ENCODE measurements at places on chromosomes 11 and 22.
A peak's percentile ranks its signal among the peaks of the same experiment; 100 is the strongest.

GRCh38 chr11:62472063-62472884 is 53.4 kb downstream of the SCGB1A1 start:
- DNase-seq = no peak

DNA sequence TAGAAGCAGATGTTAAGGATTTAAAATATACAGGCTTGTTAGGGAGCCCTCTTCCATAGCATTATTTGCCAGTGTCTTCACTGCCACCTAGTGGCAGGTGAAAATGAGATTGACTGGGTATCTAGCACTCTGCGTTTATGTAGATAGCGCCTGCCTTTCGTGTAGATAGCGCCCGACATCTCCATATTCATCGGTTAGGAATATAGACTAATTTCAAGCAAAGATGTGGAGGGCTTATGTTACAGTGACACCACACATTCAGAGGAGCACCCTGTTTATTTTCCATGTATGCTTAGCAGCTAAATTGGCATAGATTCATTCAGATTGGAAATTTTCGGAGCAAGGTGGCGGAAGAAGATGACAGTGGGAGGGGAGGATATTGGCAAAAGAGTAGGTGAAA is 72.0 kb downstream of the SLC5A12 start:
- peak; percentile 32 for DNase-seq

GRCh38 chr22:46047841-46048595 is 71.1 kb upstream of the WNT7B start:
- no peak for DNase-seq

- DNase-seq = no peak
These were observed 315.9 kb upstream of the CCDC90B start for GRCh38 chr11:83601914-83602527.

GRCh38 chr11:44808053-44808753 is 81.4 kb downstream of the TSPAN18 start:
- DNase-seq = no peak

GRCh38 chr11:114059278-114059983 is at the start of gene ZBTB16:
Gene ZBTB16 (plus strand): TSS chr11:114059711. CDS start chr11:114063301, 3,590 bp downstream.
- peak; percentile 38 for DNase-seq

- peak; percentile 83 for DNase-seq
These were observed 6.9 kb downstream of the MCAT start for GRCh38 chr22:43136255-43136654.

- no peak for DNase-seq
These were observed 1.5 kb downstream of the KIF18A start for GRCh38 chr11:28106353-28107043.

DNA sequence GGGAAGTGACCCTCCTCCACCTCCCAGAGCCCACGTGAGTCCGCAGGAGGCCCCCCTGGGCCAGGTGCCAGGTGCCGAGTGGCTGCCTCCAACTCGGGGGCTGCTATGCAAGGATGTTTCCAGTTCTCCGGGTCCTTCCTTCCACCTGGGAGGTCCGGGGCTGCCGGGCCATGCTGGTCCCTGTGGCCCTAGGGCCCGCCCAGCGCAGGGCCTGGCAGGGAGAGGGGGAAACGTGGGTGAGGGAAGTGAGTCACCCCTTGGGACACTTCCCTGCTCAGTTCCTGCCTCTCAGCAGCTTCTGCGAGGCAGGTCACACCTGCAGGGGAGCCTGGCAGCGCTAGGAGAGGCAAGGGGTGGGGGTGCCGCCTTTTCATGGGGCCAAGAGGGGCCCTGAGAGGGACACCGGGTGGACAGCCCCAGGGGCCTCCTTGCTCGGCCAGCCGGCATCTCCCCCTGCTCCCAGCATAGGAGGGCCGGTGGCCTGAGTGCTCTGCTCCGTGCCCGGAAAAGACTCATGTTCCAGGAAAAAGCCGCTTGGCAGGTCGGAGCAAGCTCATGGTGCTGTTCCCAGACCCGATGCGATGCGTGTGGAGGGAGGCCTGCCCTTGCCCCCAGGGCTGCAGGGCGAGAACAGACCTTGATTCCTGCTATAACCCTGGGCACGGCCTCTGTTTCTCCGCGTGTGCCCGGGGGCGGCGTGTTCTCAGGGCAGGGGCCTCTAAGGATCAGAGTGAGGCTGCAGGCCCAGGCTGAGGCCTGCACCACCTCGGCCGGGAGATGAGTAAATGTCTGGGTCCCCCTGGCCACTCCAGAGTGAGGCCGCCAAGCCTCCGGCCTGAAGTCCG is 30.3 kb upstream of the WNT7B start:
- DNase-seq = no peak

DNA sequence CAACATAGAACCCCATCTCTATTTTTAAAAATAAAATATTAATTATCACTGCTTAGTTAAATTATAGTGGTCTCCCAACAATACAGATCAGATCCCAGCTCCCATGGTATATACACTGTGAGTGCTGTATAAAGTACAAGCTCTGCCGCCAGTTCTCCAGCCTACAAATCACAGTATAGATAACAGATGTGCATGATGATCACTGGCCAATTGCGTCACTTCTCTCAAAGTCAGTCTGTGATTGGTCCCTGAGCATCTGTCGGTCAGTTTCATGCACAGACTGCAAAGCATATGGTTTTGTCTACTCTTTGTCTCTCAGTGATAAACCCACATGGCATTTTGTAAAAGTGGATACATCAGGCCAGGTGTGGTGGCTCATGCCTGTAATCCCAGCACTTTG is 15.7 kb downstream of the PPARA start:
- no peak for DNase-seq

GRCh38 chr11:123302751-123303195 is 107.7 kb upstream of the CLMP start:
- peak; percentile 72 for DNase-seq

DNA sequence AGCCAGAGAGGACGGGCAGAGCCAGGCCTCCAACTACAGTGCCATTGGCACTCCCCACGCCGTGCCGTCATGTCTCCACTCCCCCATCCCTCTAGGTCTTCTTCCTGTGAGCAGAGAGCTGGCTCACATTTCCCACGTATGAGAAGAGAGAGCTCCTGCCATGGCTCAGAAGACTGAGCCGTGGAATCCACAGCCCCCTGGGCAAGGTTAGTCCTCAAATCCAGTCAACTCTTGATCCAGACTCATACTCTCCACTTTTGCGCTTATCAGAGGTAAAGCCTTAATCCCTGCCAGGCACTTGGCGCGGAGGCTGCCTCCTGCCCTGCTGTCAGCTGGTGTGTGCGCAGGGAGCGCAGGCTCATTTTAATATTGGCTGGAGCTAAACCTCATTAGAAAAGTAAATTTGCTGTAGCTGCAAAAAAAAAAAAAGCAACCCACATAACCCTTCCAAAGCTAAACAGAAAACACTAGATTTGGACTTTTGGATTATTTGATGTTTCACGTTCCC is 4.7 kb downstream of the B3GAT1 start:
- DNase-seq = no peak

DNA sequence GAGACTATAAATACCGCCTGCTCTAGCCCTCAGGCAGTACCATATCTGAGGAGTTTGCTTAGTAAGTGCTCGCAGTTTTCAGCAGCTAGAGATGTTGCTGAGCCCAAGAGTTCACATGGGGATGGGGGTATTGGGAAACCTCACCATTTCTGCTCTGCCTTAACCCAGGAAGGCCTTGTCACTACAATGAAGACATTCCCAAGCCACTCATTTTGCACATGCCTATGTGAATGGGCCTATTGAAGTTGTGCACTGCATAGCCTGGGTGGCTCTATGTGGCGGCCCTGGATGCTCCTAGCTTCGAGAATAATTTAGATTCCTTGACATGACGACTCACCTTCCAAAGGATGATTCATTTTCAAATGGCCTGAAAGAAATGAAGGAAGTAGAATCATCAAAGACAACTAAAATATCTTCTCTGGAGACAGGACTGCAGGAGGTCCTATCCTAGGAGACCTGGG is 163.4 kb downstream of the ADAMTS15 start:
- DNase-seq = no peak

- DNase-seq = peak; percentile 71
These were observed 1.3 kb upstream of the ESAM start for GRCh38 chr11:124763156-124763947.

GRCh38 chr11:94089341-94089740 is 39.3 kb upstream of the PANX1 start:
- no peak for DNase-seq

DNA sequence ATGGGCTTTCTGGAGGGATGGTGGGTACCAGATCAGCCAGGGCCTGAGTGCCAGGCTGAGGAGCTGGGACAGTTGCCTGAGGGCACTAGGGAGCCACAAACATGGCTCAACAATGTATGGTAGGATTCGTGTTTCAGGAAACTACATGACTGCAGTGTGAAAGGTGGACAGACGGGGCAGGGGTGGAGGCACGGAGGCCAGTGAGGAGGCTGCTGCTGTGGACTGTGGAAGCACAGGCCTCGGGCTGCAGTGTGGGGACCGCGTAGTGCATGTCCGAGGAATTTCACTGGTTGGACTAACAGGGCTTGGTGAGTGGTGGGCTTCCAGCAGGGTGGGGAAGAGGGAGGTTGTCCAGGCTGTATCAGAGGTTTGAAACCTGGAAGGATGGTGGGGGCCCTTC is 7.8 kb downstream of the P2RY2 start:
- DNase-seq = no peak

- no peak for DNase-seq
These were observed 1.4 kb downstream of the AIFM3 start for GRCh38 chr22:20968281-20968977.

DNA sequence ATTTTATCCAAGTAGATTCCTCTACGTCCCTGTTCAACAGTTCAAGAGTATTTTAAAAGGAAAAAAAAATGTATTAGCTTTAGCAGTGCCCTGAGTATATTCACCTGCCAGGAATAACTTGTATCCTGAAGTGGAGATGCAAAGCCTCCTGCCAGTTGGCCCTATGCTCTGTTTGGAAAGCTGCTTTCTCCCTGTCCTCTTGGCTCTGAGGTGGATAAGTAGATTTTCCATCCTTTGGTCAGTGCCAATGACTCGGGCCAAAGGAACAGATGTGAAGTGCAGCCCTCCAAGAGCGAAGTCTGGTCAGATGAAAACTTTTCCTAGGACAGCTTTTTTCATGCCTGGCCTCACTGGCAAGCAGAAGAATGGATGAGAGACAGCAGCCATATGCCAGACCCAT is 839.9 kb upstream of the TENM4 start:
- DNase-seq = no peak

DNA sequence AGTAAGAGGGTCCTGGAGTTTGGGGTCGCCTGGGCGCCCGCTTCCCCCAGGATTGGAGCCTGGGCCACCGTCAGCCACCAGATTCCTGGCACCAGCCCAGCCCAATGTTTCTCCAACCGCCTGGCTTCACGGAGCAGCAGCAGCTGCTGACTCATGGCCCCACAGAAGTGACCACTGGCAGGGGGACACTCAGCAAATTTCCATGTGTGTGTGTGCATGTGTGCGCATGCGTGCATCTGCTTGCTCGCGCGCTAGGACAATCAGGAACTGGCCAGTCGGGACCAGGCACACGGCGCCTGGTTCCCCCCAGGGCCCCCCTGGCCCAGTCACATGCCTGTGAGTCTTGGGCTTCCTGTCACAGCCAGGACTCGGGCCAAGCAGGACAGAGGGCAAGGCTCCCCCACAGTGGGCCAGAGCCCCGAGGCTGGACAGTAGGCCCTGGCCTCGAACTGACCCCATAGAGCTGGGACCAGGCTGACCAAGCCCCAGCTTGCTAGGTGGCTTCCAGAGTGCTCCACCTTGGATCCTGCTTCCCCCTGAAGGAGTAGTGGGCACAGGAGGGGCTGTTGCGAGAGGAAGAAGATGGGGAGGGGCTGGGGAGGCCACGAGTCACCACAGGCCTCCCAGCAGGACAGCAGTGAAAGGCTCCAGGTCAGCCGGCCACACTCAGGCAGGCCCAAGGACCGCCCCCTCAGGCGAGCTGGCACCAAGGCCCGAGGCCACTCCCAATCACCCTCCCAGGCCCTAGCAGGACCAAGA is 3.2 kb downstream of the CTSD start:
- no peak for DNase-seq

GRCh38 chr11:40986320-40986719 is 473.1 kb downstream of the LRRC4C start:
- no peak for DNase-seq

DNA sequence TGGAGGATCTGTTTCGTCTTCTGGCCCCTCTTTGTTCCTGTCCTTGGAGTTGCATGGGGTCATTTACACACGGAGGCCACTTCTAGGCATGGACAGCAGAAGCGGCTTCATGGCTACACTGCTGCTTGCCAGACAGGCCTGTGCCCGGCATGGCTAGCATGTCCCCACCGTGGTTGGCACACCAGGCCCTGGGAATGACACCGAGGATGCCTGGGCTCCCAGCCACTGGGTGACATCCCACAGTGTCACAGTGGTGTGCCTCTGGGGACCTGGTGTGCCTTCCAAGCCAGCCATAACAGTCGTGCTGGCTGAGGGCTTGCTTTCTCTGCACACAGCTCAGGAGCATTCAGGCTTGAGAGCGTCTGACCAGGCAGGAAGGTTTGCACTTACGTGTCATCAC is 910.1 kb downstream of the TBC1D22A start:
- DNase-seq = no peak

GRCh38 chr22:47190957-47191670 is 428.7 kb downstream of the TBC1D22A start:
- no peak for DNase-seq

GRCh38 chr22:23150762-23151161 is 5.5 kb downstream of the RAB36 start:
- no peak for DNase-seq

- DNase-seq = no peak
These were observed 22.7 kb upstream of the P2RY2 start for GRCh38 chr11:73195191-73196007.

GRCh38 chr22:37145180-37146050 is 4.3 kb downstream of the IL2RB start:
- DNase-seq = no peak

DNA sequence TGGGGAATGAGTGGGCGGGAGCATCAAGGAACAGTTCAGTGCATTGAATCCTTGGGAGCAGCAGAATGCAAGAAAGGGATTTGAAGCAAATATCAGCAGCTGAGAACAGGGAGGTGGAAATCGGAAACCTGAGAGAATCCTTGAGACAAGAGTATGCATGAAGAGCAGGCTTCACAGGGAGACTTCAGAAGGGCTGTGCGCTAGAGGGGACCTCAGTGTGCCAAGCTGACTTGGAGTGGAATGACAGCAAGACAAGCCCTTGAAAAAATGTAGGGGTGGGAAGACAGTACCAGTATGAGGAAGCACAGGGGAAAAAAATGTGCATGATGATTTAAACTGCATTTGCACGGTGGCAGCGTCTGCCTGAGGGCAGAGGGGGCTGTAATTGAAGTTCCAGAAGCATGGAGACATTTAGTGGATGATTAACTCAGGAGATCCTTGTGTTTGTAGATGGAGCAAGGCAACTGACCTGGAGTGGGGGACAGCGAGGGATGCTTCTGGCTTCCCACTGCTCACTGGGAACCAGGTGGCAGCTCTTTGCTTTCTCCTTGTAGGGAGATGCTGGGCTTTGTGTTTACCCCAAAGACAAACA is 204.9 kb upstream of the PLET1 start:
- no peak for DNase-seq

GRCh38 chr22:42562684-42563083 is 8.9 kb downstream of the SERHL2 start:
- DNase-seq = no peak

DNA sequence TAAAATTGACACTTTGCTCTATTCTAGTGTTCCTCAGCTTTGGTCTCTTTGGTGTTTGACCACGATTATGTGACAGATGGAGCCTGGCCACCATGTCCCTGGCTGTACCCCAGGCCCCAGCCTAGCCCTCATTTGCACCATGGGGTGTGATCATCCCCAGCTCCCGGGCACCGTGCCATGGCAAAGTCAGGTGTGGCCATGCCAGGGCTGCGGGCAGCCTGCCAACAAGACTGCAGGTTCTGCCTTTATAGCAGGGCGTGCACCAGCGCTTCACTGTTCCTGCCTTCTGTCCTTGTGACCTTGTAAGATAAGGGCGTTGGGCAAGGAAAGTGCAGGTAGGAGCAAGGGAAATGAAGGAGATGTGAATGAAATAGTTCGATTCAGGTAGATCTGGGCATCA is 22.4 kb upstream of the APOBEC3A start:
- no peak for DNase-seq
